ENCODE measurements at places on chromosomes 7 and 10.

GRCh38 chr7:103445228-103446048, 569 bp downstream of the SLC26A5 start:
- DNase-seq: no peak

- DNase-seq: no peak
Observed at GRCh38 chr10:75492173-75492925, 60.9 kb downstream of the LRMDA start.

- DNase-seq: peak; percentile 96
Observed at GRCh38 chr7:65251851-65252620, 121.6 kb upstream of the ZNF92 start.

GRCh38 chr7:6175645-6176044, 96.8 kb downstream of the CYTH3 start:
- no peak for DNase-seq

DNA sequence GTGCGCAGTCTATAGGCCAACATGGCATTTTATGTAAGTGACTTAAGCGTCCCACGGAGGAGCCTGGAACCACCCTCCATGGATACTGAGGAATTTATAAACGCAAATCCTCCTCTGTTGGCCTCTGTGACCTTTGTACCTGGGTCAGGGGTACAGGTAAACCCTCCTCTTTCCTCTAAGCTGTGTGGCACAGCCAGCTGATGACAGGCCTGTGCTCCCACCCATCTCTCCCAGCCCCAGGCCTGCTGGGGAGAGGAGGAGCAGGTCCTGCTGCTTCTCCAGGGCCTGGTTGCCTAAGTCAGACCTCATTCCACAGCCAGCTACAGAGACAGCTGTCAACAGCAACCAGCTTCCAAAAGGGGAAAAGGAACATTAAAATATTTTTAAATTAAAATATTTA, 5.0 kb downstream of the AVPI1 start:
- no peak for DNase-seq

DNA sequence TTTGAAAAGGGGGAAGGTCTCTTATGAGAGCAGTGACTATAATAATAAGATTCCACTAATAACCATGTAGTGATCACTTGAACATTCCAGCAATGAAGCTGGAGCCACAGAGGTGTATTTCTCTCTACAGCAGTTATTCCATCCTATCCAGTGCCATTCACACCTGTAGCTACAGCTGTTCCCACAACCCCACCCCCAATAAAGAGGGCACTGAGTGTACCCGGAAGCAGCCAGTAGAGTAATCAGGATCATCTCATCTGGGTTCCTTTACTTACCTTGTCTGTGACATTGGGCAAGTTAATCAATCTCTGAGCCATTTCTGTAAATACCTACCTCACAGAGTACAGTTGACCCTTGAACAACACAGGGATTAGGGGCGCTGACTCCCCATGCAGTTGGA, 188.7 kb downstream of the KIAA1217 start:
- DNase-seq: no peak

Measured in NCI-H1105 treated with DMSO at 0.1 percent for 48 hours (cell line).